Epithelial cell of prostate (primary cell): ENCODE measurements at places on chromosomes 1 and 21.

DNA sequence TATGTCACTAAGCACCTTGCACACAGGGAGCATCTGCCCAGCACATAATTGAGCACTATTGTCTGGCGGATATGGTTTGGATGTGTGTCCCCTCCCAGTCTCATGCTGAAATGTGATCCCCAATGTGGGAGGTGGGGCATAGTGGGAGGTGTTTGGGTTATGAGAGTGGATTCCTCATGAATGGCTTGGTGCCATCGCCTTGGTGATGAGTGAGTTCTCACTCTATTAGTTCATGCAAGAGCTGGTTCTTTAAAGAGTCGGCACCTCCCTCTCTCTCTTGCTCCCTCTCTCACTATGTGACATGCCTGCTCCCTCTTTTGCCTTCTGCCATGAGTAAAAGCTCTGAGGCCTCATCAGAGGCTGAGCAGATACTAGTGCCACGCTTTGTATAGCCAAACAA, 9.5 kb downstream of the CTSK start:
- DNase-seq: no peak

DNA sequence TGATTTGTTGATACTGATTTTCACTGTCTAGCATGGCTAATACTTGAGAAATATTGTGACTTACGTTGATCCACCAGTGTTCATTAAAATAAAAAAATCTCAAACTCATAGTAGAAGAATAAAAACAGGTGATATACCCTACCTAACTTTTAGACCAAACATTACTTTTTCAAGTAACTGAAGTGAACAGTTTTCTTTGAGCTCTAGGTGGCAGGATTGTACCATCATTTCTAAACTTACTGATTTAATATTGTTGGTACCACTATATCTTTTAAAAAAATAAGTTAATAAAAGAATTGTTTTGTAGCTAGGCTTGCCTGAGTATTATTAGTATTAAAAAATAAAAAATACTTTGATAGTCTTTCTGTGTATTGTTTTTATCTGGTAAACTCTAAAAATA, 21.5 kb downstream of the CDC73 start:
- DNase-seq: no peak

DNA sequence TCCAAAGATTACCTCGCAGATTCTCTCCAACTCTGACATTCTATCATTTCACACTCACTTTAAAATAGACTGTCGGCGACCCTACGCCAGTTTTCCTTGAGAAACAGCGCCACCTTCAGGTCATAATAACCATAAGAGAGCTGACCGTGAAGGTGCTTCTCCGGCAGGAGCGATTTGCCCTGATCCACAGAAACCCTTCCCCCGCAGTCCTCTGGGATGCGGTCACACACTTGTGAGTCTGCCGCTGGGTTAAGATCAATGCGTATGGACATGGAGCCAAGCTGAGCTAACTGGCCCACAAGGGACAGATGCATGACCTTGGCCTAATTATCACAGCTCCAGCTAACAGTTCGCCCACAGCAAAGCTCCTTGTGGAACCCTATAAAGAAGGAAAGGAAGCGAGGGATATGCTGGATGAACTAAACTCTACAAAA, 32.8 kb upstream of the IFNAR2 start:
- DNase-seq: no peak

- DNase-seq: no peak
Observed at GRCh38 chr1:241485554-241485992, 34.0 kb downstream of the FH start.

DNA sequence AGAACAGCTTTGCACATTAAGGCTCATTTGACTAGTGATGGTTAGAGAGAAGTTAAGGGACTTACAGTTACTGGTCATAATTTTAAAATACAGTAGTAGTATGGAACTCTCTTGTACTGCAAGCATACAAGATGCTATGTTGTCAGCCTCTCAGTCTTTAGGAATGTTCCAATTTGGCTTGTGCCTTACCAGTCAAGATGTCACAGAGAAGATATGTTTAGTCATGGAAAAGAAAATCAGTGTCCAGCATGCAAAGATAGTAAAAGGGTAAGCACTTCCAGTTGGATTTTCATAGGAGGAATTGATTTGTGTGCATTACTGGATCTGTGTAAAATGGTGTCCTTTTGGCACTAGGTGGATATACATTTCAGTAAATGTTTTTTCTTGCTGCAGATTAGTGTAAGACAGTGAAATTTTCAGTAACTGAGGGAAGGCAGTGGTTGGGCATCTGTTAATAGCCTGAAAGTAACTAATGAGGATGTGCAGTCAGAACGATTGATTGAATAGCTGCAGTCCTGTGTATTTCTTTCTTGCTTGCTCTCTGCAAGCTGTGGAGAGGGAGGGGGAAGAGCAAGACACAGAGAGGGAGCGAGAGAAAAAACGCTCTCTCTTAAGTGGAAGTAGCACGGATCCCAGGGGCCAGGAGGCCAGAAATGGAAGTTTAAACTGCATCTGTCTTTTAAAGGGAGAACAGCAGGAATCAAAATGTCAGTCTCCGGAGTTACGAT, 108.2 kb downstream of the CLEC20A start:
- DNase-seq: no peak

GRCh38 chr1:44049839-44050238, 18.6 kb upstream of the SLC6A9 start:
- no peak for DNase-seq

DNA sequence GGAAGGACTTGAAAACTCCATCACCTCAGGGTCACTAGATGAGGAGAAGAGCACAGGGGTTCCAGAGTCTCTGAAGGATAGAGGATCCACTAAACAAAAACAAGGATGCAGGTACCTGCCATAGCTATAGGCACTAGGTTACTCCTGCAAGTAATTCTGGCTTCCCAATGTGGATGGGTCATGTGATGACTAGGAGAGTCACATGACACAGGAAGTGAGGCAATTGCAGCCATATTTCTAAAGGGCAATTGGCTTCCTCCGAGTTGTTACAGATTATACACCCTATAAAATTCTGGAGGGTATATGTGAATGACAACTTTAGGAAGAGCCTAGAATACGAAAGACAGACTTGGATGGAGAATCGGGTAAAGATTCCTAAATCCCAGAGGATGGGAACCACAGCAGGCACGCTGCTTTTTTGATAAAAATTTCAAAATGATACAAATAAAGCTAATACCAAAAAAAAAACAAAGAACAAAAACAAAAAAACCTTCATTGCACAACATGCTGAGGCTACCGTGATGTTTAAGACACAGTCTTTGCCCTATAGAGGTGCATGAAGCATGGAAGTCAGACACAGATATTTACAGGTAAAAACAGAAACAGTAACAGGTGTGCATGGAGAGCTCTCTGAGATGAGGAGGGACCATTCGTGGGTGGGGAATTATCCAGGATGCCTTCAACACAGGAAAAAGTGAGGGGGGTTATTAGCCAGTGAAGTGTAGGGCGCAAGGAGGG, 10.5 kb downstream of the MTX1 start:
- DNase-seq: no peak

GRCh38 chr1:158716335-158716734, 4.2 kb downstream of the OR6K3 start:
- DNase-seq: no peak

DNA sequence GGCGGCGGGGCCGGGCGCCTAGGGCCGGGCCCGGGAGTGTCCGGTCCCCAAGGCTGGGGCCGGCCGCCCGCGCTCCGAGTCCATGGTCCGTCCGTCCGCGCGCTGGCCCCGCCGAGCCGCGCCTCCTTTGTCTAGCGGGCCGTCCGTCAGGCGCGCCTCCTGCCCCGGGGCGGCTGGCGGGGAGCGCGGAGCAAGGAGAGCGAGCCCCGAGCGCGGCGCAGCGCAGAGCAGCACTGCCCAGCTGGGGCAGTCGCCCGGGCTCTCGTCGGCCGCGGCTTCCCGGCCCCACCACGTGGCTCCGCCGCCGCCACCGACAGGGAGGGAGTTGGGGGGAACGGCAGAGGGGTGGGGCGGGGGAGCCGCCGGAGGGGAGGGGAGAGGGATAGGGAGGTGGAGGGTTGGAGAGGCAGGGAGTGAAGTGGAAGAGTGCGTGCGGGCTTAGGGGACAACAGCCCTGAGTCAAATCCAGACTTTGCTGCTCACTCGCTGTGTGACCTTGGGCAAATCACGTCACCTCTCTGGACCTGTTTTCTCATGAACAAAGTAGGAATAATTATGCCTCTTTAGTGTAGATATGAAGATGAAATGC, at the start of gene NKAIN1:
Gene NKAIN1, minus strand, starts transcription at position 235 of the 589 bp plus-strand sequence. CDS start 340 bp downstream, outside the sequence.
- no peak for DNase-seq

DNA sequence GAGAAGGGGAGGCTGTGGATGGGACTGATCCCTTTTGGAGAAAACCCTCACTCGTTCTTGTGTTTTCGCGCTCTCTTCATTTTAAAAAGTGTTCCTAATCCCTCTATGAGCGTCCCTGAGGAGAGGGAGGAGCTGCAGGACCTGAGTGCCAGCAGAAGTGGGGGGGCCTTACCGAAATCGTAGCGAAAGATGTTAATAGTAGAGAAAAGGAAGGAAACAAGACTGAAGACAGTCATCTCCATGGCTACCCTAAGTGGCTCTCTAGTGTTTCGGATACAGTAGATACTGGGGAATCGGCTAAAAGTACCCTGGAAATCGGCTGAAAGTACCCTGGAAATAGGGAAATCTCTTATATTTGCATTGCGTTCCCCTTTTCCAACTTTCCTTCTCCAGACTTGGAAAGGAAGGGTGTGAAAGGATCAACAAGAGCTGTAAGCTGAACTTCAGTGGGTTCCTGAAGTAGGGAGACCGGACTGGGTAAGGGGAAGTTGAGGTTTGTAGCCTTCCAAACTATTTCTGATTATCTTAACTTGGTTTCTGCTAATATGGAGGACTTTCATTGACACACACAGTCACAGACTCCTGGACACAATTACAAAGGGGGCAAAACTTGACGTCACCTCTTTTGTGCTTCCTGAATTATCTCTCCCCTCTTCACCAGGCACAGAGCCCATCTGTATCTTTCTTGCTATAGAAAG, 486 bp upstream of the DSTYK start:
- DNase-seq: no peak

DNA sequence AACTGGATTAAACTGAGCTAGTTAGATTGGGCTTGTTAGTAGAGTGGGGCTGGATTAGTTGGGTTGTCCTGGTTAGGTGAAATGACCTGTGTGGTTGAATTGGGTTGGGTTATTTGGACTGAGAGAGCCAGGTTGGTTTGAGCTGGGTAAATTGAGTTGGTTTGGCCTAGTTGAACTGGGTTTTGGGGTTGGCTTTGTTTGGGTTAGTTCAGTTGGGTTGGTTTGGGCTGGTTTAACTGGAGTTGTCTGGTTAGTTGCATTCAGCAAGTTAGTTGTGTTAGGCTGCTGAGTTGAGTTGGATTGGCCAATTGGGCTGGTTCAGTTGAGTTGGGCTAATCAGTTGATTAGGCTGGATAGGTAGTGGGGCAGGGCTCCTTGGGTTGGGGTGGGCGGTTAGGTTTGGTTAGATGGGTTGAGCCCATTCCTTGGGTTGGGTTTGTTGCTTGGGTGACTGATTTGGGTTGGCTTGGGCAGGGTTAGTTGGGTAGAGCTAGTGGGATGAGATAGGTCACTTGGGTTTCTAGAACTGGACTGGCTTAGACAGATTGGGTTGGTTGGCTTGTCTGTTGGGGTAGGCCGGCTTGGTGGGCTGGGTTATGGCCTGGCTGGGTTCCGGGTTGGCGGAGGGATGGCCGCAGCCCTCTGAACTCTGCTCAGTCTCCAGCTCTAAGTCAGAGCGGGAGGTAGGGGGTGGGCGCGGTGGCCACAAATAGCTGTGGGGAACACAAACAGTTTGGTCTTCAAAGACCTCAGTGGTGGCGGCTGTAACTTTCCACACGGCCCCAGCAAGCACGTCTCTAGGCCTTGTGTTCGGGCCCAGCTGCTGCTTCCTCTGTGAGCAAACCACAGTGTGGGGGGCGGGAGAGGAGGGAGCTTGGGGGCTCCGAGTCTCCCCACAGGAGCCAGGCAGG, 67.2 kb upstream of the RUNX3 start:
- DNase-seq: no peak

- DNase-seq: peak; percentile 98
Observed at GRCh38 chr1:147545133-147545532, 3.8 kb downstream of the BCL9 start.

DNA sequence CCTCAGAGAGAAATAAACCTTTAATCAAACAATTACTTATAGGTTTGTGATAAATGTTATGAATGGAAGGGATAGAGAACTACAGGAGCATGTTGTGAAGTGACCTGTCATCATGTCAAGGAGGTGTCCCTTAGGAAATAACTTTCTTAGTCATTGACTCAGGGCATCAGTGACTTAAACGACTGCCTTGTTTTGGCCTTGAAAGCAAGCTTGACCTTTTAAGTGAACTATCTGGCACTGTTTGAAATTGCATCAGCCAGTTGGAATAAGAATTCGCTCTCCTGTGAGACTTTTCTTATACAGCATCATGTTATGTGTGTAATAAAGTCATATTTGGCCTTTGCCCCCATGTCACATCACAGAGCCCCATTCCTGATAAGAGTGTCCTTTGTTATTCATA, 30.9 kb downstream of the LRRC8B start:
- DNase-seq: no peak

- DNase-seq: no peak
Observed at GRCh38 chr1:163472651-163473248, 151.0 kb downstream of the NUF2 start.

DNA sequence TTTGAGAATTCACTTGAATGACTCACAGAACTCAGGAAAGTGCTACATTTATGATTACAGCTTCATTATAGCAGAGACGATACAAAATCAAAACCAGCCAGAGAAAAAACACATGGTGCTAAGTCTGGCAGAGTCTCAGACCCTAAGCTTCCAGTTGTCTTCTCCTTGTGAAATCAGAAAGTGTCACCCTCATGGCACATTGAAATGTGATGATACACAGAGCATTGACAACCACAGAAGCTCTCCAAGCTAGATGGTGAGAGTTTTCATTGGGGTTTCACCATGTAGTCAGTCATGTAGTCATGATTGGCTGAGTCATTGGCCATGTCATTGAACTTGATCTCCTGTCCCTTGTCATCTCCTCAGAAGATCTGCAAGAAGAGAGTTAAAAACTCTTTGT, 526.6 kb downstream of the MRPL39 start:
- DNase-seq: no peak

DNA sequence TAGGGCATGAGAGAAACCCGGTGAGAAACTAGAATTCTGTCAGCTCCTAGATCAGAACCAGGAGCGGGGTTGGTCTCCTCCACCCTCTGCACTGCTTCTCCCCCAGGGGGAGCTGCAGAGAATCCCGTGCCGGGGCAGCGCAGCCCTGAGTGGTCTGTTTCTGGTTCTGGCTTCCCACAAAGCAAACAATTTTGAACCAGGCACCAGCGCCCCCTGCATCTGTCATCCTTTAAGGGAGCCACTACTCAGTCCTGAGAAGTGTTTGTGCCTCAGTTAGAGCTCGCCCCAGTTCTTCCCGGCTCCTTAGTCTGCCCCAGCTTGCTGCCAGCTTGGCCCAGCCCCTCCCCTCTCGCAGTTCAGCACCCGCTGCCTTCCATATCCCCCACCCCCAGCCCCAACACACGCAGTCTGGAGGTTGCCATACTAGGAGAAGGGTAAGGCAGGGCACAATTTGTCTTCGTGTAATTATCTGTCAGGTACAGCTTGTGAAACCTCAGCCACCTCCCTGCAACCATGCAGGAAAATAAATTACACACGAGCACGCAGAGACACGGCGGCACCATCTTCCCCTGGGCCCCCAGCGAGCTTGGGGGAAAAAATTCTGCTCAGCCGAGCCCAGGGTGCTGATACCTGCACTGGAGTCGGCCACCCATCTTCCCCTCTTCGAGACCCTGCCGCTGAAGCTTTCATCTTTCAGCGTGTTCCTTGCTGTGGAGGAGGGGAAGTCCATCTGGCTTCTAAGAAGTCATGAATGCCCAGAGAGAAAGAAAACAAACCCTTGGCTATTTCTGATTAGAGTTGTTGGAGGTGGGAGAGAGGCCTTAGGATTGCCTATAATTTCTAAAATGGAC, 62.6 kb upstream of the CD1D start:
- no peak for DNase-seq
